ENCODE measurements at places on chromosomes 1 and 21.
A peak's percentile ranks its signal among the peaks of the same experiment; 100 is the strongest.

GRCh38 chr1:8025061-8025670 is 943 bp downstream of the ERRFI1 start:
- DNase-seq = peak; percentile 16

- DNase-seq = no peak
Observed at GRCh38 chr1:98884864-98885263, 119.8 kb downstream of the PLPPR5 start.

- no peak for DNase-seq
Observed at GRCh38 chr1:247417831-247418230, 1.9 kb downstream of the NLRP3 start.

- DNase-seq = peak; percentile 75
Observed at GRCh38 chr21:46667741-46668380, 32.4 kb downstream of the PRMT2 start.

GRCh38 chr1:46152016-46152415 is 19.6 kb upstream of the PIK3R3 start:
- DNase-seq = no peak

GRCh38 chr1:158689110-158689509 is 2.6 kb upstream of the SPTA1 start:
- DNase-seq = no peak

- no peak for DNase-seq
Observed at GRCh38 chr1:179637211-179637860, 45.7 kb downstream of the TDRD5 start.

DNA sequence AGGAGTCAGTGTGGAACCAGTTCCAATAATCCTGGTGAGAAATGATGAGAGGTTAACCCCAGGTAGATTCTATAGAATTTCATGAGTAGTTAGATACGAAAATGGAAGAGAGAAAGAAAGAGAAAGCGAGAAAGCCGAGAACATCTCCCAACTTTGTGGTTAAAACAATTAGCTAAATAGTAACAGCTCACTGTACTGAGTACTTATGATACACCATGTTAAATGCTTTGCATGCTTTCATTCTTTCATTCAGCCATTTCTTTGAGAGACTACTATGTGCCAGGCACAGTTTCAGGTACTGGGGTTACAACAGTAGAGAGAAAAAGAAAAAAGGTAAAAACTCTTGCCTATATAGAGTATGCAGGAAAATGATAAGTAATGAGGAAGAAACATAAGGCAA is 109.7 kb upstream of the SYT6 start:
- DNase-seq = no peak

DNA sequence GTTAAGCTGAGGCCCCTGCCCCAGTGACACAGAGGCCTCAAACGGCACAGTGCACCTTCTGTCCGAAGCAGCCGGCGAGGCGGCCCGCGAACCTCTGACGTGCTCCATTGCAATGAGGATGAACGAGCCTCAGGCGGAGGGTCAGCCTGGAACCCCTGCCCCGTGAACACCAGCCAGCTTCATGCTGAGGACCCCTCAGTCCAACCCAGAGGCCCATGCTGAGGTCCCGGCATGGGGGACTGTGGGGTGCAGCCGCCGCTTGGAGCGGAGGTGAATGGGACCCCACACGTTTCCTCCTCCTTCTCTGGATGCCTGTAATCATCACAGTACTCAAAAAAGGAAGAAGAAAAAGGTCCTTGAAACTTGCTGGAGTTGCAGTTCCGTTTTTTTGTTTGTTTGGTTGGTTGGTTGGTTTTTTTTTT is 62.1 kb downstream of the PRKCZ start:
- no peak for DNase-seq

DNA sequence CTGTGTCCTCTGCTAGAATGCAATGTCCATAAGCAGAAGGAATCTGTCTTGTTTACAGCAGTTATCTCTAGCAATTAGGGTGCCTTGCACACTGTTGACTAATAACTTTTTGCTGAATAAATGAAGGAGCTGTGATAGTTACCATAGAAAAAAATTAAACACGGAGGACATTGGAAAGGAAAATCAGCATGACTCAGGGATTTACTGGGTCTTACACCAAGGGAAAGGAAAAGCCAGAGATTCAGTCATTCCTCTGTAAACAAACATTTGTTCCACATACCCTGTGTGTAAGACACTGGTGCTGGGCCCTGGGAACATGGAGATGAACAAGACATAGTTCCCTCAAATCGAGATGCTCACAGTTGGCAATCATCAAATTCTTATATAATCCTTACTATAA is 183.3 kb downstream of the PTGER3 start:
- DNase-seq = no peak

DNA sequence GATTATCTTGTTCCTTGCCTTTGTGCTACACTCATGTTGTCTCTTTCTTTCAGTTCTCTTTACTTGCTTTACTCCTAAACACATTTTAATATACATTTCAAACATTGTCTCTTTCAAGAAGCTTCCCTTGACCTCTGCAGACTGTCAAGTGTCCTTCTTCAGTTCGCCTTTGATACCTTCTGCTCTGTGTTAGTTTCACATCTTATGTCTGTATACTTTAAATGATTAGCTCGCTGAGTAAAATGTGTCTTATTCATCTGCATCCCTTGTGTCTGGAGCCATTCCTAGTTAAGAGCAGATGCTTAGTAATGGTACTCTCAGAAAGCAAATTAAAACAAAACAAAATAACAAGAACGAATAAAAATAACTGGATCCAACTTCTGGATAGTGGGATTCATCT is 303.3 kb downstream of the S1PR1 start:
- DNase-seq = no peak
